ENCODE measurements at places on chromosomes 5 and 9.
A peak's percentile ranks its signal among the peaks of the same experiment; 100 is the strongest.

GRCh38 chr5:157606046-157606445 is 30.5 kb upstream of the ADAM19 start:
- DNase-seq, result no peak

GRCh38 chr9:93646640-93647178 is 70.3 kb downstream of the PHF2 start:
- no peak for DNase-seq

DNA sequence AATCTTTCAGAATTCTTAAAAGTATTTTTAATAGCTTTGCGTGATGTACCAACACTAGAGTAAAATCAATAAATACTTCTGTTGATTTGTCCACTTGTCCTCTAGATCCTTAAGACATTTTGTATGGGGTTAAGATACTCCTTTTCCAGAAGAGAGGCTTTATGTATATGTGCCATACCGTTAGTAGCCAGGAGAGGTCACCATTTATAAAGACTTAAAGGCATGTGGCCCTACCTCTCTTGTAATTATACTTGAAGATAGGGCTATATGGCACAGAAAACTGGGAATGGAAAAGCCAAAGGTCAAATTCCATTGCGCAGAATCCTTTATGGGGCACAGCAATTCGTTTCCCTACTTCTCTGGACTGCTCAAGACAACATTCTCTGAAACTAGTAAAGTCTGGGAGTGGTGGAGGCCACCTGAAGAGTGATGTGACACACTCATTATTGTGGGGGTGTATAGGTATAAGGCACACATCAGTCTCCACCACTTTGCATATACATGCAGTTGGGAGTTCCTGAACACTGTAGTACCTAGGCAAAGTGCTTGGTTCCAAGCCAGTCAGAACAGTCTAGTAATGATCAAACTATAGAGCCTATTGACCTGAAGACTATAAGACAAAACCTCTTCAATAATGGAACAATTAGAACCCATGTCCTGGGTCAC is 140.1 kb upstream of the FBXL17 start:
- DNase-seq, result peak; percentile 40

- DNase-seq, result no peak
These were observed 295.1 kb downstream of the BNC2 start for GRCh38 chr9:16575142-16575985.

- no peak for DNase-seq
These were observed 318.5 kb upstream of the CHD1 start for GRCh38 chr5:99247346-99247745.

DNA sequence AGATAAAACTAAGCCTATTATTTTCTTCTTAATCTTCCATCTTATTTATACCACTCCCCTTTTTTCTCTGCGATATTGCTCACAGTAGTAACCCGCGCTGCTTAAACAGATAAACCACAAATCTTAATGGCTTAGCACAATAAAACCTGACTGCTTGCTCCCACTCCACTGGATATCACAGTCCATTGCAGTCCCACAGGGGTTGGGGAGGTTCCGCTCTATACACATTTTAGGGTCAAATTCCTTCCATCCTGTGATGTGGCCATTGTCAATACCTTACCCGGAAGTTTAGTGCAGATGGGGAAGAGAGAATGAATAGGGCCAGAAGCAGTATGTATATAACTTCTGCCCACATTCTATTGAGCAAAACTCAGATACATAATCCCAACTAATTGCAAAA is 193.7 kb downstream of the RAB3C start:
- DNase-seq, result no peak

DNA sequence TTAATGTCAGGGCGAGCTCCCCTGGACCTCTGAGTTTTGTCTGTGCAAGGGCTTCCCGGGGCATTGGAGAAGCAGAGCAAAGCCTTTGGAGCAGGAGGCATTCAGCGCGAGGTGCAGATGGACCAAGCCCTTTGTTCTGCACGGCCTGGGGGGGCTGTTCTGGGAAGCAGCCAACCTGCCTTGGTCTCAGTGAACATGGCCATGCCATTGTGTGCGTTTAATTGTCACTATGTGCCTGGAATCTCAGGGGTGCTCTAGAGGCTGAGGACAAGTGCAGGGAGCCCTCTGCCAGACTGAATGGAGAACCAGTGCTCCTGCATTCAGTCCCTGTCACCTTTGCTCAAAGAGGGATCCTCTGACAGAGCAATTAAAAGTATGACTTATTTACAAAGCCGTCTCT is 329.4 kb downstream of the IRX1 start:
- DNase-seq, result no peak

DNA sequence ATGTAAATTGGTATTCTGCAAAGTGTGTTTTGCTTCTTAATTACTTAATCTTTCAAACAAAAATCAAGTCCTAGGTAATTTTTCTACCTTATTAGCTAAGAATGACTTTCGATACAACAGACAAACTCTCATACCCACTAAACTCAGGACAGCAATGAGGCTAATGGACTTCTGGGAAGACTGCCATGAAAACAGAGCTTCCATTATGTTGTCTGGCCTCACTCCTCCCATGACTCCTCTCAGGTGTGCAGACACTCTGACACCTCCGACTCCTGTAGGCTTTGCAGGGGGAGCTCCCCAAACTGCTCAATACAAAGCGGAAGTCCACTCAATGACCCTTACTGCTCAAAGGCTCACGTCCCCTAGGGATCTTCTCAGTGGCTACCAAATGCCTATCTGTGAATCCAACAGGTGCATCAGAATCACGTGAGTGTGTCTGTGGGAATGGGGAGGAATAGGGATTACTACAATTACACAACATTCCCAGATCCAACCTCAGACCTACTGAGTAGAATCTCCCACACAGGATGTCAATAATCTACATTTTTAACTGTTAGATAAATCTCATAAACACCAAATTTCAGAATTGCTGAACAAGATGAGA is 289.9 kb downstream of the RAB3C start:
- DNase-seq, result no peak

- DNase-seq, result no peak
These were observed 21.3 kb downstream of the HTR4 start for GRCh38 chr5:148633067-148633377.

GRCh38 chr5:68369023-68369359 is 153.4 kb downstream of the PIK3R1 start:
- DNase-seq, result no peak

GRCh38 chr5:175463641-175464040 is 14.7 kb upstream of the SFXN1 start:
- no peak for DNase-seq

DNA sequence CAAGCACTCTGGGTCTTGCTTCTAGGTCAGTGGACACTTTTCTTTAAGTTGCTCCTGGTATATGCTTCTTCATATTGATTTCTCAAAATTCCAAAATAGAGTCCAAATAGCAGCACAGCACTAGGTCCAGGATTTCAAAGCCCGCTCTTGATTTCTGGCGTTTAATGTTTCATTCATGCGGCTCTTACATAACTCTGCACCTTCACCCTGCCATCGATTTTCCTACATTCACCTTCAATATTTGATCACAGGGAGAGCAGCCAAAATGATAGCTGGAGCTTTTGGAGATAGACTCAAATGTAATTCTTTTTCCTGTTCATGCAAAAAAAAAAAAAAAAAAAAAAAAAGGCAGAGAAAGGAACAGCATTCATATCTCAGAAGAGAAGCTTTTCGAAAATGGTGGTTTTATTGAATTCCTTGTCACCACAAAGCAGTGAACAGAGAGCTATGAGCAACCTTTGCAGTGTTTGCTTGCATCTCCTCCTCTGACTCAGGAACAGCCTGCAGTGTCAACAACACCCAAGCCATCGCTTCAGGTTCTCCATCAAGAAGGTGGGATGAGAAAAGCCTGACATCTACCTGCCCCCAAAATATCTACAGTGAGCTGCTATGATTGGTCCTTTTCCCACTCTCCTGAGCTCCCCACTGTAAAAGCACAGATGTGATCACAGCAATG is 97.8 kb downstream of the MED10 start:
- DNase-seq, result peak; percentile 22

GRCh38 chr5:150556106-150556505 is 48.2 kb downstream of the NDST1 start:
- no peak for DNase-seq

DNA sequence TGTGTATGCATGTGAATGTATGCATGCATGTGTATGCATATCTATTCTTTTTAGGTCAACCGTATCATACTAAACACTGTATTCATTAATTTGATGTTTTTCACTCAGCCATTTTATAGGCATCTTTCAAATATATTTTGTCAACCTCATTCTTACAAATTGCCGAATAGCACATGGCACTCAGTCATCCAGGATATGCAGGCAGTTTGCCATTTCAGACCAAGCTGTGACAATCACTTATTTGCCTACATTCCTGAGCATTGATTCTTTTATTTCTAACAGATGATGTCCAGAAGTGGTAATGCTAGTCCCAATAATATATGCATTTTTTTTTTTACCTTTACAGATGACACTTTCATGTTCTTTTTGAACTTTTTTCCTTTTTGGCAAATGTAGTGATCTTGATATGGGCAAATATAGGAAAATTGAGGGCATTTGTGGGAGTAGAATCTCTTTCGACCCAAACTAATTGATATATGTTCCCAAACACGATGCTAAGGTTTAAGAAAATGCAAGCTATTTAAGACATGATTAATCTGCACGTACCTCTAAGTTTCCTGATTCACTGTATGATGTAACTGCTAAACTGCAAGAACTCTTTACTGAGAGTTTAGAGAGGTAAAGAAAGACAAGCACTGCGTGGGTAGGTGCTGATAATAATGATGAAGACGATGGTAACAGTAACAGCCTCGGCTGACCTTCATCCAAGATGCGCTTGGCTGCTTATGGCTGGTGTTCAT is 153.9 kb upstream of the DAP start:
- no peak for DNase-seq

- DNase-seq, result no peak
These were observed 271.1 kb upstream of the IRX1 start for GRCh38 chr5:3324421-3325101.

- peak; percentile 79 for DNase-seq
These were observed 140.5 kb upstream of the TARS1 start for GRCh38 chr5:33300209-33300742.

DNA sequence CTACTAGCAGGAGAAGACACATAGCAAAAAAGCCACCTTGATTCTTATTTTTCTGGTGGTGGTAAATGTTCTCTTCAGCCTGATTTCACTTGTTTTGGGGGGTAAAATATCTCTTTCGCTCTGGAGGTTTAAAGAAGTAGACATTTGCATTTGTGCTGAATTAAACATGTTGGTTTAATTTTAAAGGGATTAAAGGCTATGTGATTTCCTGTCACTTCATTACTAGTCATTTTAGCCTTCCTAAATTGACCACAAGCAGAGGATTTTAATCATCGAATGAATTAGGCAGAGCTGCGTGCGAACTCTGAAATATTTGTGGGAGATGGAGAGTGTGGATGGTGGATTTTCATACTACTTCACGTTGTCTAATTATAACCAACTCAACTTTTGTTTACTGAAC is 4.8 kb downstream of the RASGRF2 start:
- DNase-seq, result peak; percentile 53
